Endothelial cell (in vitro differentiated cells): ENCODE measurements at places on chromosomes 5 and 9. TPM values are rescaled to one million over a fixed set of nuclear protein-coding genes. Genes with fewer than 3 reads are reported as not detected.

GRCh38 chr5:1324719-1325190 lies 20.1 kb downstream of the CLPTM1L start:
- H3K4me1 ChIP-seq = peaks cover 9% of the 10 kb centered on the region
- peaks cover 57% of the 10 kb centered on the region for H3K36me3 ChIP-seq
- no peak overlapping the region for H3K27ac ChIP-seq
- H3K27me3 ChIP-seq = peaks cover 17% of the 10 kb centered on the region
- H3K4me3 ChIP-seq = no peak overlapping the region

DNA sequence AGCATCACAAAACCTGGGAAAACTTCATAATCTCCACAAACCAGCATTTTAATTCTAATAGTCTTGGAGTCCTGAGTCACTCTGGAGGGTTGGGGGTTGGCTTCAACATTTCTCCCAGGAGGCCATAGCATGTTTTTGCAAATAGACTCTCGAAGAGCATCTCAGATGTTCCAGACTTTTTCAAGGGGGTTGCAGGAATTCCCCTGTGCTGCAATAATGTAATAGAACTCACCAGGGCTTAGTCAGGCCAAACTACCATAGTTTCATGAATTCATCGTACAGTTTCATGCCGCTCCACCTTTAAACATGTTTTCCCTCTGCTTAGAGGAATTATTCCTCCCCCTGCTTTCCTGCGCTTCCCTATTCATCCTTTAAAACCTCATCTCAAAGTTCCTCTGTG lies 499.5 kb upstream of the KLF4 start:
- DNase-seq = no peak
- H3K4me1 ChIP-seq = no peaks in the 10 kb centered on the region
- H3K4me3 ChIP-seq = no peak overlapping the region
- H3K27ac ChIP-seq = no peak overlapping the region

GRCh38 chr9:20356403-20357036 lies 265.8 kb downstream of the MLLT3 start:
- H3K36me3 ChIP-seq = no peaks in the 10 kb centered on the region
- peak; percentile 70 for DNase-seq
- peaks cover 39% of the 10 kb centered on the region for H3K4me1 ChIP-seq
- no peaks in the 10 kb centered on the region for H3K27me3 ChIP-seq
- peak overlapping the region; percentile 60 for H3K4me3 ChIP-seq

DNA sequence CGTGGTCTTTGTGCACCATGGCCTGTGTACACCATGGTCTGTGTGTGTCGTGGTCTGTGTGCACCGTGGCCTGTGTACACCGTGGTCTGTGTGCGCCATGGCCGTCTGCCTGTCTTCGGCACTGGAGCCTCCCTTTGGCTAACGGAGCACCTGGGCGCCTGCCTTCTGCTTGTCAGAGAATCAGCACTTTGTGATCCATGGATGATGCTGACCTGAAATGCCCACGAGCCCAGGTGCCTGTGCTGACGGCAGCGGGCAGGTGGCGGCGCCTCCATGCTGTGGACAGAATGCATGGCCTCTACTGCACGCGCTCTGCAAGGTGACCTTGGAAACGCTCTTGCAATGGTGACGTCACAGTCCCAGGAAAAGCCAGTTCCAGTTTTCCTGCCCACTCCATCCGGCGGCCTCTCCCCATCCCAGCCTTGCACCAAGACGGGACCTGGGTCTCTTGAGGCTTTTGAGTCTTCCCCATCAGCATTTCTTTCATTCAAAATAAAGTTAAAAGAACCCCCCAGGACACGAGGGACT lies 14.6 kb downstream of the LCN9 start:
- H3K27ac ChIP-seq = no peak overlapping the region
- H3K4me1 ChIP-seq = no peaks in the 10 kb centered on the region
- no peak for DNase-seq

DNA sequence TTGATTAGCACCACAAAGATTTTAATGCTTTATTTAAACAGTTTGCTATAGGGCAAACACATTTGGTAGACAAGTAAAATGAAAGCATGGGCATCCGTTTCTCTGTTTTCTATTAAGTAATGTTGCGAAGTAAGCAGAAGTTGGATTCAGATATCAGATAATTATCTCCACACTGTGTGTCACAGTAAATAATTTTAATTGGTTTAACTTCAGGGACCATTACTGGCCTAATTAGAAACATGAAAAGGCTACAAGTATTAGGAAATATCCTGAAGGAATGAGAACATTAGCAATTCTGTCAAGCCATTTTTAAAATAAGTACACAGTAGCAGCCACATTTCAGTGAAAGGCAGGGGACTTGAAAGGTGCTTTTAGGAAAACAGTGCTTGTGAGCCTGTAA lies 975.4 kb downstream of the NR2F1-AS1 start:
- DNase-seq = no peak
- H3K36me3 ChIP-seq = no peaks in the 10 kb centered on the region
- H3K4me1 ChIP-seq = no peaks in the 10 kb centered on the region
- H3K27ac ChIP-seq = no peak overlapping the region

GRCh38 chr9:13755551-13755950 lies 476.1 kb upstream of the MPDZ start:
- peaks cover 2% of the 10 kb centered on the region for H3K27me3 ChIP-seq
- no peaks in the 10 kb centered on the region for H3K36me3 ChIP-seq
- no peak for DNase-seq
- H3K4me1 ChIP-seq = no peaks in the 10 kb centered on the region
- no peak overlapping the region for H3K27ac ChIP-seq

DNA sequence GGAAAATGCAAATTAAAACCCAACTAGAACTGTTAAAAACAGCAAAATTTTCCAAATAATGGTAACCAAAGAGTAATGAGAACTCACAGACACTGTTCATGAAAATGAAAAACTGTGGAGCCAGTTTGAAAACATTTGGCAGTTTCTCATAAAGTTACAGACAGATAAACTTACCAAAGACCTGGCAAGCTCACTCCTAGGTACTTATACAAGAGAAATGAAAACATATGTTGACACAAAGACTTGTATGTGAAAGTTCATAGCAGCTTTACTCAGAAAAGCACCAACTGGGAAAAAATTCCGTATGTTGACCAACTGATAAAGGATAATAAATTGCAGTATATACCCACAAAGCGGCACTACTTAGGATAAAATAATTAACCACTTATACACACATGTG lies 10.3 kb downstream of the ZNF782 start:
- H3K4me3 ChIP-seq = no peak overlapping the region
- H3K27me3 ChIP-seq = no peaks in the 10 kb centered on the region
- H3K4me1 ChIP-seq = peaks cover 3% of the 10 kb centered on the region
- no peak for DNase-seq
- peaks cover 41% of the 10 kb centered on the region for H3K36me3 ChIP-seq

- DNase-seq = no peak
- H3K4me1 ChIP-seq = peaks cover 3% of the 10 kb centered on the region
- no peaks in the 10 kb centered on the region for H3K36me3 ChIP-seq
Observed at GRCh38 chr5:52743970-52744369, 43.7 kb upstream of the ITGA1 start.

GRCh38 chr9:36817160-36817834 lies 216.8 kb downstream of the PAX5 start:
- DNase-seq = no peak
- H3K4me3 ChIP-seq = no peak overlapping the region
- no peaks in the 10 kb centered on the region for H3K36me3 ChIP-seq
- no peak overlapping the region for H3K27ac ChIP-seq
- H3K27me3 ChIP-seq = peaks cover 7% of the 10 kb centered on the region

DNA sequence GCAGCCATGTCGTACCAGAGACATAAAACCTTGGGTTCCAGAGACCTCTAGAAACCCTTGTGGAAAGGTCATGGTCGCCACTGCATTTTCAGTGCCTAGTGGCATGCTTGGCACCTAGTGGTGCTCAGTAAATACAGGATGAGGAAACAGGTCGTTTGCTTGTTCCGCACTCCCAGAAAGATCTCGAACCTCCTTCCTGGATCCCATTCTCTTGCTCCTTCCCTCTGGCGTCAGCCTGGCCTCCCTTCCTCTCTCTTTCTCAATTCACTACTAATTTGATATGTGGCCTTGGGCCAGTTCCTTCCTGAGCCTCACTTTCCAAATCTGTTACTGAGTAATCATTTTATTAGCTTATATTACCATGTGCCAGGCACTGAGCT lies 4.4 kb downstream of the NDST1 start:
- H3K27me3 ChIP-seq = peaks cover 11% of the 10 kb centered on the region
- peaks cover 17% of the 10 kb centered on the region for H3K36me3 ChIP-seq
- H3K4me1 ChIP-seq = peaks cover 76% of the 10 kb centered on the region
- no peak for DNase-seq
- peak overlapping the region; percentile 93 for H3K27ac ChIP-seq

GRCh38 chr5:89662499-89662898 lies 747.1 kb downstream of the CETN3 start:
- H3K27ac ChIP-seq = no peak overlapping the region
- H3K27me3 ChIP-seq = peaks cover 1% of the 10 kb centered on the region
- H3K36me3 ChIP-seq = no peaks in the 10 kb centered on the region
- no peaks in the 10 kb centered on the region for H3K4me1 ChIP-seq

DNA sequence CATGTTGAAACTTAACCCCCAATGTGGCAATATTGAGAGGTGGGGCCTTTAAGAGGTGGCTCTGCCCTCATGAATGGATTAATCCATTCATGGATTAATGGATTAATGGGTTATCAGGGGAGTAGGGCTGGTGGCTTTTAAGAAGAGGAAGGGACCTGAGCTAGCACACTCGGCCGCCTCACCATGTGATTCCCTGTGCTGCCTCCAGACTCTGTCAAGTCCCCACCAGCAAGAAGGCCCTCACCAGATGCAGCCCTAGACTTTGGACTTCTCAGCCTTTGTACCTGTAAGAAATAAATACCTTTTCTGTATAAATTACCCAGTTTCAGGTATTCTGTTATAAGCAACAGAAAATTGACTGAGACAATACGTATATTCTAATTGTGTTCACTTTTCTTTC lies 272.2 kb upstream of the DMRT1 start:
- no peak for DNase-seq
- H3K4me1 ChIP-seq = peaks cover 5% of the 10 kb centered on the region
- H3K27me3 ChIP-seq = no peaks in the 10 kb centered on the region
- no peak overlapping the region for H3K27ac ChIP-seq

DNA sequence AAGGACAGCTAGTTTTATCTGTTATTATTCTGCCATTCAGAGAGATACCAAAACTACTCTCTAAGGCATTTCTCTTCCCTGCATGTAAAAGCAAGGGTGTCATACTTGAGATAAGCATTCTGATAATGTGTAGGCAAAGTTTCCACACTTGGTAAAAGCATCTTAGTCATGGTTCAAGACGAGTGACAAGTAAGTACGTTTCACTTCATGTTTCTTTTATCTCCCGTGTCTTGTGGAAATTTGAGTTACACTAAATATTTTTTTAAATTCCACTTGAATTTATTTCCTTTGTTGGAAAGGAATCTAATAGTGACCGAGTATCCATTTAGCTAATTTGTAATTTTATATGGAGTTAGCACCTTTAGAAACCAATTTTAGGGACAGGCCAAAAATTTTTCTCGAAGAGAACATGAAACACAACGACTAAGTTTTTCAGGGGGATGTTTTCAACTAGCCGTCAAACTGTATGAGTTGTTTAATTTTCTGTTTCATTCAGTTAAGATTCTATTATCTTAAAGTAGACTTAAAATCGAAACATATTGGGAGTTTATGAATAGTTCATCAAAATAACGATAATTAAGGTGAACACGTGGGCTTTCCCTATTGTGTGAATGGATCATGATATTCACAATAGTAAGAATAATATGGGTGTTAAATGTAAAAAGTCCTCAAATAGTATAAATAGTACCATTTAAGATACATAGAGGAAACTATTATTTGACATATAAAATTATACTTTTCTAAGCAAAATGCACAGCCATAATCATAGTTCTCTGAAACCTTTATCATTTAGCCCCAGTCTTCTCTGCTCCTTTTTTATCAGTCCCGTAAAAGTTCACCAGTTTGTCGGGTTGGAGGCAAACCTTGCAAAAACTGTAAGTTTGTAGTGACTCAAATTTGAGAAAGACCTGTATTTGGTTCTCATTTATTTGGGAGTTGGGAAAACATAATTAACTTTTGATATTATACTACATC lies 1.6 kb downstream of the RFESD start:
- H3K27ac ChIP-seq = no peak overlapping the region
- no peak overlapping the region for H3K4me3 ChIP-seq
- peaks cover 7% of the 10 kb centered on the region for H3K4me1 ChIP-seq
- no peaks in the 10 kb centered on the region for H3K36me3 ChIP-seq

- no peaks in the 10 kb centered on the region for H3K4me1 ChIP-seq
- no peaks in the 10 kb centered on the region for H3K27me3 ChIP-seq
- no peaks in the 10 kb centered on the region for H3K36me3 ChIP-seq
- no peak for DNase-seq
- no peak overlapping the region for H3K4me3 ChIP-seq
- H3K27ac ChIP-seq = no peak overlapping the region
Observed at GRCh38 chr5:147565524-147565923, 55.7 kb upstream of the DPYSL3 start.

DNA sequence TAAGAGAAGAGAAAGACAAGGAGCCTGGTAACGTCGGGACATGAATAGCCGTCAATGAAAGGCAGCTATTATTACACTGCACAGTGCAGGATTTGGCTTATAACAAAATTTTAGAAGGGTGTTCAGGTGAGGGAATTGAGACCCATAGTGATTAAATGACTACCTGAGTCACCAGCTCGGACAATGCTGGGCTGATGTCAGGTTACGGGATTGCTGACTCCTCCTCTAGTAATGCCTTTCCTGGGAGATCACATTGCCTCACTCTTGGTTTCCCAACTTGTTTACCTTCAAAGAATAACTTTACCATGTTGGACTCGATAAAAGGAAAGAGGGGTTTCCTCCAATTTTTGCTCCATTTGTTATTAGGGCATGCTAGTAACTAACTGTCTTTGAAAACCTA lies 132.6 kb downstream of the GHR start:
- DNase-seq = no peak
- no peaks in the 10 kb centered on the region for H3K27me3 ChIP-seq
- H3K4me3 ChIP-seq = no peak overlapping the region
- no peaks in the 10 kb centered on the region for H3K36me3 ChIP-seq
- no peak overlapping the region for H3K27ac ChIP-seq

- no peak overlapping the region for H3K27ac ChIP-seq
- DNase-seq = no peak
- no peaks in the 10 kb centered on the region for H3K27me3 ChIP-seq
- H3K36me3 ChIP-seq = no peaks in the 10 kb centered on the region
Observed at GRCh38 chr9:114757984-114758383, 47.9 kb downstream of the TNFSF15 start.

- H3K36me3 ChIP-seq = no peaks in the 10 kb centered on the region
- no peak for DNase-seq
- no peak overlapping the region for H3K4me3 ChIP-seq
- H3K27ac ChIP-seq = no peak overlapping the region
Observed at GRCh38 chr5:57598756-57599155, 116.1 kb upstream of the ACTBL2 start.

GRCh38 chr5:139954462-139954861 lies 88.6 kb downstream of the NRG2 start:
- H3K36me3 ChIP-seq = no peaks in the 10 kb centered on the region
- H3K4me1 ChIP-seq = no peaks in the 10 kb centered on the region
- H3K4me3 ChIP-seq = no peak overlapping the region
- no peak for DNase-seq

- peaks cover 1% of the 10 kb centered on the region for H3K27me3 ChIP-seq
Observed at GRCh38 chr9:10146517-10147331, 466.1 kb downstream of the PTPRD start.

Gene KCNIP1
- 6.1 TPM for total RNA-seq

Gene DNAI1
- total RNA-seq = 0.74 TPM

Gene NACC2
- 9.6 TPM for total RNA-seq

Gene FOXD1
- total RNA-seq = 0.33 TPM

Gene AGXT2
- total RNA-seq = not detected

Gene RNF224
- total RNA-seq = not detected

Gene VLDLR
- total RNA-seq = 4.4 TPM

Gene PCDHB11
- total RNA-seq = 6.4 TPM

Gene MAPK9
- 51.5 TPM for total RNA-seq

Gene HAVCR2
- 0.15 TPM for total RNA-seq

Gene PLAC8L1
- total RNA-seq = 0.80 TPM

Gene PCDHB8
- total RNA-seq = 9.2 TPM

Gene AJM1
- 0.80 TPM for total RNA-seq

Gene PCDHAC1
- total RNA-seq = 7.5 TPM

Gene EGFLAM
- total RNA-seq = 29.6 TPM

Gene GFI1B
- not detected for total RNA-seq

Gene HRCT1
- 0.87 TPM for total RNA-seq

Gene SH3GL2
- total RNA-seq = 1.6 TPM
